ENCODE measurements at places on chromosomes 13 and 19.

GRCh38 chr19:38851622-38852230, 1.9 kb upstream of the HNRNPL start:
- DNase-seq: peak; percentile 94

GRCh38 chr19:20051841-20052768, 12.8 kb upstream of the ZNF682 start:
- DNase-seq: peak; percentile 34

GRCh38 chr13:40024967-40025714, 369.7 kb downstream of the COG6 start:
- DNase-seq: no peak

GRCh38 chr13:73683746-73684145, 450.5 kb downstream of the KLF12 start:
- DNase-seq: no peak

- DNase-seq: peak; percentile 47
Observed at GRCh38 chr19:49712397-49712859, 21.5 kb downstream of the CPT1C start.

GRCh38 chr13:109403012-109403421, 383.4 kb downstream of the IRS2 start:
- no peak for DNase-seq

DNA sequence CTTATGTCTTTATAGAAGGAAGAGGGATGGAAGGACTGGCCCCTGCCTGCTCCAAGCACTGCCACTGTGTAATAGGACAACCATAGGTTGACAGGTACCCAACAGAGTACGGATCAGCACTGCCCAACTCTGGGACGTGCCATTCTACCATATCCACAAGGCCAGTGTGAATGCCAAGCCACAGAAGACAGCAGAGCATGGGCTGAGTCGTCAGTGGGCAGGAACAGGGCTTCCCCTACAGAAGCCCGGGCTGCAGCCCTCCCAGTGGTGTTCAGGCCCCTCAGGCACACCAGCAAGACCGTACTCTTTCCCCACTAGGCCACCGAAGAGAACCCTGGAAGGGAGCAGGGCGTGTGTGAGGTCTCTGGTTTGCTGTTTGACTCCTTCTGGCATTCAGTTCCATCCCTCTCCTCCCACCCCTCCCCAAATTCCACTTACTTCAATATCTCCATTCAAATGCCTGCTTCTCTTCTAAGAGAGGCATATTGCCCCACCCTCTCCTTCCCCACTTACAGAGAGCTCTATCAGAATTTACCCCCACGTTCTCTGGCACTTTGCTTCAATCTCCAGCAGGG, 209.4 kb downstream of the FOXO1 start:
- DNase-seq: no peak

DNA sequence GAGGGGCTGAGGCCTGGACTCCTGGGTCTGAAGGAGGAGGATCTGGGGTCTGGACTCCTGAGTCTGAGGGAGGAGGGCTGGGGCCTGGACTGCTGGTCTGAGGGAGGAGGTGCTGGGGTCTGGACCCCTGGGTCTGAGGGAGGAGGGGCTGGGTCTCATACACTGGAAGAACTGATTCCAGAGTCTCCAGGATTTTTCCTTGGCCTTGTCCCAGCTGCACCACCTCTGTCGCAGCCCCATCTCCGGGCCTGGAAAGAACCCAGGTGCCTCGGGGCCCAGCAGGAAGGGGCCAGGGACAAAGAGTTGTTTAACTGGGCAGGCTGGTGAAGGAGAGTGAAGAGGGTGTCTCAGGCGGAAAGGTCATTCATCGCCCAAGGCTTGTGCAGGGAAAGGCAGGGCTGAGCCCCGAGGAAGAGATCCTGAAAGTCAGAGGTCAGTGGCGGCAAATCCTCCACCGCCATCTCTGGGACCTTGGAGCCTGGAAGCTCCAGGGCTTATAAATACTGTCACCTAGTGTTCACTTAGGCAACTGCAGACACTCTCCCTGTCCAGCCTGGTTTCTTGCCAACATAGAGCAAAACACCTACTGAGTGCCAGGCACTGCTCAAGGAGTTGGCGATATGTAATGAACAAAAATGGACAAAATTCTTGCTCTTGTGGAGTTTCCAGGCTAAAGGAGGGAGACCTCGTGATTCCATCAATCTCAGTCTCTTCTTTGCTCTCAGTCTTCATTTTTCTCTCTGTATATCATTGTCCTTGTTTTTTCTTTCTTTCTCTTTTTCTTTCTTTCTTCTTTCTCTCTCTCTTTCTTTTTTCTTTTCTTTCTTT, 4.4 kb upstream of the KCNN4 start:
- peak; percentile 88 for DNase-seq

Data from erythroblast (primary cell).